ENCODE measurements at places on chromosomes 13 and 19.
A peak's percentile ranks its signal among the peaks of the same experiment; 100 is the strongest.

DNA sequence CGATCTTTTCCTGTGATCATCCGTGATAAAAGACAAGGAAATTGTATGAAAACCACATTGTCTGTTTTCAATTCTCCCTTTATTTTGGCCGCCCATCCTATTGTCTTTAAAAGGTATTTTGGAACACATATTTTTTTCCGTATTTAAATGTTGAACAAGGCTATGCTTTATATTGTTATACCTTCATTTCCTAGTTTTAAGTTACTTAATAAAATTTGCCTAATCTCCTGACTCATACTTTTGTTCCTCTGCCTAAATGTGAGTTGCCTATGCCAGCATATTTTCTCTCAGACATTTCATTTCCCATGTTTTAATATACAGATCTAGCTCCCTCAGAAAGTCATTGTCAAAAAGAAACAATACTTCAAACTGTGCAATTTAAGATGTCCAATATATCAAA, 104.2 kb downstream of the SLITRK6 start:
- DNase-seq: no peak

DNA sequence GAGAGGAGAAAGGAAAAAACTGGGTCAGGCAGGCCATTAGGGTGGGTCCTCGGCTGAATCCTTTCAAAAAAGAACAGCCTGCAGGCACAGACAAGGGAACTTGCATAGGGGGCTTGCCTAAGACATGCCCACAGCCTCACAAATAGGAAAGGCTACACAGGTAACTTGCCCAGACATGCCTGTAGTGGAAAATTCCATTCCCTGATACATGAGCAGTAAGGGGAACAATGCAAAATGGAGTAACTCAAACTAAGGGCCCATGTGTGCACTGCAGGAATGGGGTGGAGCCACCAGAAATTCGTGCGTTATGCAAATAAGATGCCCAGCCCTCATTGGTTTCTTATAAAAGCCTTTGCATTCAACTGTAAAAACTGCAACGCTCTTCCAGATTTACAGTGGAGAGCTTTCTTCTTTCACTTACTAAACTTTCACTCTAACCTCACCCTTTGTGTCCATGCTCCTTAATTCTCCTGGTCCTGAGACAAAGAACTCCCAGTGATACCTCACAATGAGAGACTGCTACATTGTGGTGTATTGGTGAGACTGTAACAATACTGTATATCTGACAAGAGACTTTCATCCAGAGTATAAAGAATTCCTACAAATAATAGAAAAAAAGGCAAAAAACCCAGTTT, 59.5 kb upstream of the SLITRK1 start:
- no peak for DNase-seq

GRCh38 chr13:37666036-37666435, 67.5 kb upstream of the POSTN start:
- DNase-seq: no peak

DNA sequence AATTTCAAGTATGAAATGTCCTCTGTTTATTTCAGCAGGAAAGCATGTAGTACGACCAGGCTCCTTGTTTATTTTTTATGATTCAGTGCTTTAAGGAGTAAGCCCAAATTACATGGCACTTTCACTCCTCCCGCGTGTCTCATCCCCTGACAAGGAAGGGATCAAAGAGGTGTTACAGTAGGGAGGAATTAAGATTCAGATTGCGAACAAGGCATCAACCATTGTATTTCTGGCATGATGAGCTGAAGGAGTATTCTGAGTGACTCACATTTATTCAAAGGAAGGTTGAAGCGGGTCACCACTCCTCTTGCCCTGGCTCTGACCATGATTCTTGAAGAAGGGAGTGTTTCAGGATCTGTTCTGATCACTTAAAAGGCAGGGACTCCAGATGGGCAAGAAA, 46.1 kb upstream of the CNMD start:
- DNase-seq: no peak

DNA sequence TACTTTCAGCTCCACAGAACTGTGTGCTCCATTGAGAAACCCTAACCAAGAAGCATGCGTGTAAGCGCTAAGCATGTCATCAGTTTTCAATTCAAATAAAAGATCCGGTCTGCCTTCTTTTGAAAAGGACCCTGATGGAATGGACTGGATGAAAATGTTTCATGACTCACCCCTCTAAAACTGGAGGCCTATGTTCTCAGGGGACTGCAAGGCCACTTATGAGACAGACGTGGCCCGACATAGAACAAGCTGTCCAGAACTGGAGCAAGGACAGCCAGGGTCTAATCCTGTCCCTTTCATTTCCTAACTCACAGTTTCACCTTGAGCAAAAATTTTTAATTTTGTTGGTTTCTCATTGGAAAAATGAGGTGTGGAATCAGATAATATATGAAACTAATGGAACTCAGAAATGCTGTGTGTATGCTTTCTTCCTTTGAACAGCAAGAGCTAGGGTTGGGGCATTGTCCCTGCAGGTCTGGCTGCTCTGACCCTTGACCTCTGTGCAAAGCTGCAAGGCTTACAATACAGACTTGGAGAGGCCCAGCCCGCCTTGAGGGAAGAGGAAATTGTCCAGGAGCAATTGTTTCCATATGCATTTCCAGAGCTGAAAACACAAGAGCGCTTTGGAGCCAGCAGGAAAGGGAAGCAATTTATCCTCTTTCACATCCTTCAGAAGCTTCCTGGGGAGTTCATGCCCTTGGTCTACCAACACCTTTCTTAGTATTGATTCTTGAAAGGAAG, 553.4 kb upstream of the KLF12 start:
- DNase-seq: no peak

DNA sequence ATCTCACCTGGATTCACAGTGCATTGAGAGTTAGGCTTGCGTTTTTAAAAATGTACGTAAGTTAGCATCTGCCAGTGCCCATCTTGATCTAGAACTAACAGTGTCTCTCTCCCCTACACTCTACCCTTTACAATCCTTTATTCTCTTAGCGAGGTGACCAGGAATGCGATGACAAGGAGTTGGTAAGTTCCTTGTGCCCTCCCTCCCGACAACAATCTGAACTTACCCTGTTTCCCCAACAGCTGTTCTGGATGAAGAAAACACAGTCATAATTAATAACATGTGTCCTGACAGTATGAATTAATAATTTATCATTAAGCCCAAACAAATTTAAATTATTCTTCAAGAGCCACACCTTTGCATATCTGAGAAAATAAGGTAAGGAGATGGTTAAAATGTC, 6.3 kb downstream of the TSHZ3 start:
- DNase-seq: no peak

DNA sequence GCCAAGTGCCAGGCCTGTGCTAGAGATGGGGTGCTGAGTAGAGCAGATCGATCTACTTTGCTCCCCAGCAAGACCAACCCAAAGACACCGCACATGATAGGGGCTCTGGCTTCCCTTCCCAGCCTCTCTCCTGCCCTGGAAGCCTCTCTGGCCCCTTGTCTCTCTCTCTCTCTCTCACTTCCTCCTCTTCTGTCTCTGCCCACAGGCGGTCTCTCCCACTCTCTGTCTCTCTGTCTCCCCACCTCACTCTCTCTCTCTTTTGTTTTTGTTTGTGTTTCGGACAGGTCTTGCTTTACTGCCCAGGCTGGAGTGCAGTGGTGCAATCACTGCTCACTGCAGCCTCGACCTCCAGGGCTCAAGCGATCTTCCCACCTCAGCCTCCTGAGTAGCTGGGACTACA, 1.3 kb downstream of the SELENOV start:
- no peak for DNase-seq

DNA sequence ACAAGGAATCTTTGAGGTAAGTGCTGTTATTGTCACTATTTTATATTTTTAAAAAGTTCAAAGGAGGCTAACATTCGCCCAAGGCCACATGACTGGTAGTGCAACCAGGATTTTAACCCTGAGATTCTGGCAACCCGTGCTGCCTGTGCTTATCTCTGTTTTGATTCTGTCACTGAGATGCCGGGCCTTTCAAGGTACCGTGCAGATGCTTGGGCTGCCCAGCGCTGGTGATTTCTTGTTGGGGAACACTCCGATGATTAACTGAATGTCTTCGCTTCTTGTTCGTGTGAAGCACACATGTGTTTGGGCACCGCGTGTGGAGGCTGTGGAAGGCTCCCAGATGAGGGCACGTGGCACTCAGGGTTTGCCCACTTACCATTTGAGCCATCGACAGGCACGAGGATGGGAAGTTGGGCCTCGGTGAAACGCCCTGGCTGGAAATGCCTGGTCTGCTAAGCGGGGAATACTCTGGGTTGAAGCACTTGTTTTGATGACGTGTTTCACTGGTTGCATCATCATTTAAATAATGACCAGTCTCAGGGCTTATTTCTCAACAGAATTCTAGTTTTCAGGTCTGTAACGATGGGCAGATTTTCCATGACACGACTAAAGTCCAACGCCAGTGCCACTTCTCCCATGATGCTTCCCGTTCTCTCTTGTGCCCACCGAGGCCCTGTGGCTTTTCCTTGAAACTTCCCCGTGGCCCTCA, 392.7 kb downstream of the FGF9 start:
- DNase-seq: no peak

DNA sequence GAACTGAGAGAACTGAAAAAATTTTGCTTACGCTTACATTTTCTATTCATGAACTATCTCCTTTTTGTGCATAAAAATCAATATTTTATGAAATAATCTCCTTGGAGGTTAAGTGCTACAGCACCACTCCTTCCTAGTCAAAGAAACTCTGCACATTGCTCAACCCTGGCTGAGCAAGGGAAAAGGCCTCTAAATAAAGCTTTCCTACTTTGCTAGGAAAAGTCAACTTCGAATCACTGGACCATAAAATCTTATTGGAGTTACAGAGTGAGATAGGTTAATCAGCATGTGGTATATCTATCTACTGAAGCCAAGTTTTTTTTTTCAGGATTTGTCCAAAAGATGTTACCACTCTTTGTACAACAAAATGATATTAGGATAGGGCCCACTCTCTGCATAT, 57.5 kb upstream of the HMGB1 start:
- DNase-seq: no peak

- no peak for DNase-seq
Observed at GRCh38 chr13:52665325-52665724, 12.7 kb downstream of the SUGT1 start.

DNA sequence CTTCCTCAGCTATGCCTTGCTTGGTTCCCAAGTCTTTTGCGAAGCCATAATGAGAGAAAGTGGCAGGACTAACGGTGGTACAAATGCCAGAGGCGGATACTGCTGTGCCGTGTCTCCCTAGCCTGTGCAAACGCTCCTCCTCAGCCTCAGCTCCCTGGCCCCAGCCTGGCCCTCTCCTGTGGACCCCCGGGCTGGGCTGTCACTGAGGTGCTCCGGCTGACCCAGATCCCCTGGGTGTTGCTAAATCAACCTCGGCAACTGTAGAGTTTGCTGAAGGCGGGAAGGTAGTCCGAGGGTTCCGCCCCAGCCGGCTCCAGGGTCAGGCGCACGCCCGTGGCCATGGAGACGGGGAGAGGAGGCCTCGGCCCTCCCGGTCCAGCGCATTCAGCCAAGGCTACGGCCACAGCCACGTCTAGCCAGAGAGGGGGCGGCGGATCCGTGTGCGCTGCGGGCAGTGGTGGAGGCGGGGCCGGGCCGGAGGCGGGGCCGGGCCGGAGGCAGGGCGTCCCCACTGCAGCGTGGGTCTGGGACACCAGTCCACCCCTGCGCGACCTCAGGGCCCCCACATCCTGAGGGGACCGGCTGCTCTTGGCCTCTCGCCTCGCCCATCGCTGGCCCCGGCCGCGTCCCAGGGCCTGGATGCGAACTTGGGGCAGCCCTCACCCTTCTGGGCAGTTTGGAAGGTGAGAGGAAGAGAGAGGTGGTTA, 16.4 kb upstream of the ZNF492 start:
- no peak for DNase-seq

DNA sequence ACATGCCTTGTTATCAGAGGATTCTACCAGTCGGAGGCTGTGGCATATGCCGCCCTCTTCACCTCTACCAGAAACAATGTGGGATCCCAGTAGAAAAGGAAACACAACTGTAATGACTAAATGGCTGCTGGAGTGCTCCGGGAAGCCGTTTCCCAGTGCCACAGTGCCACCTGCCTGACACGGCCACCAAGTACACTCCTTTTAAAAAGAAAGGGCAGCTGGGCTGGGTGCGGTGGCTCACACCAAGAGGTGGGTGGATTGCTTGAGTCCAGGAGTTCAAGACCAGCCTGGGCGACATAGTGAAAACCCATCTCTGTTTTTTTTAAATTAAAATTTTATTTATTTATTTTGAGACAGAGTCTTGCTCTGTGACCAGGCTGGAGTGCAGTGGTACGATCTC, 67.3 kb downstream of the TRPM4 start:
- no peak for DNase-seq

DNA sequence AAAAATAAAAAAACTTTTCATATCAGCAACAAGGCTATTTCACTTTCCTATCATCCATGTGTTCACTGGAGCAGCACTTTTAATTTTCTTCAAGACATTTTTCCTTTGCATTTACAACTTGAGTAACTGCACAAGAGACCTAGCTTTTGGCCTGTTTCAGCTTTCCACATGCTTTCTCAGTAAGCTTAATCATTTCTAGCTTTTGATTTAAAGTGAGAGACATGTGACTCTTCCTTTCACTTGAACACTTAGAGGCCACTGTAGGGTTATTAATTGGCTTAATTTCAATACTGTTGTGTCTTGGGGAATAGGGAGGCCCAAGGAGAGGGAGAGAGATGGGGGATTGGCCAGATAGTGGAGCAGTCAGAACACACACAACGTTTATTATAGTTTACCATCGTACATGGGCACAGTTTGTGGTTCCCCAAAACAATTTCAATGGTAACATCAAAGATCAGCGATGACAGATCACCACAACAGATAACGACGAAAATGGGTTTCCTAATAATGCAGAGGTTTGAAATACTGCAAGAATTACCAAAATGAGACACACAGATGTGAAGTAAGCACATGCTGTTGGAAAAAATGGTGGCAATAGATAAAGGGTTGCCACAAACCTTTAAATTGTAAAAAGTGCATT, 117.6 kb downstream of the GGACT start:
- DNase-seq: no peak

GRCh38 chr13:113115363-113116205, 7.0 kb upstream of the F10 start:
- no peak for DNase-seq

GRCh38 chr19:42201489-42202289, 15.8 kb downstream of the DEDD2 start:
- peak; percentile 80 for DNase-seq

DNA sequence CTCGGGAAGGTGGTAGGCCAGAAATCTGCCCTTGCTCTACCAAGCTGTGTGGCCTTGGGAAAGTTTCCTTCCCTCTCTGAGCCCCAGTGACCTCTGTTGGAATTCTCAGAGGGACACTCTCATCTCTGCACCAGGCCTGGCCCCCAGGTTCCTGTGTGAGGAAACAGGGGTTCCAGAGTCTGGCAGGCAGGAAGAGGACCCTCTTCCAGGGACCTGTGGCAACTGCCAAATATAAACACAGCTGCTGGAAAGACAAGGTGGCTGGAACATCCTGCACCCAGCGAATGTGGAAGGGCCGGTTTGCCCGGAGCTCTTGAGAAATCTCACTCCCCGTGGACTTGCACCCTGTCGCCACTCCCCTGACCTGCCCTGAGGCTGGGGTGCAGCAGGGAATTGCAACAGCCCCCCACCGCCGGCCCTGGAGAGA, 52.8 kb downstream of the GADD45B start:
- no peak for DNase-seq

GRCh38 chr19:38812009-38812840, 520 bp downstream of the LGALS4 start:
- no peak for DNase-seq
